ENCODE measurements at places on chromosomes 2 and 18.

DNA sequence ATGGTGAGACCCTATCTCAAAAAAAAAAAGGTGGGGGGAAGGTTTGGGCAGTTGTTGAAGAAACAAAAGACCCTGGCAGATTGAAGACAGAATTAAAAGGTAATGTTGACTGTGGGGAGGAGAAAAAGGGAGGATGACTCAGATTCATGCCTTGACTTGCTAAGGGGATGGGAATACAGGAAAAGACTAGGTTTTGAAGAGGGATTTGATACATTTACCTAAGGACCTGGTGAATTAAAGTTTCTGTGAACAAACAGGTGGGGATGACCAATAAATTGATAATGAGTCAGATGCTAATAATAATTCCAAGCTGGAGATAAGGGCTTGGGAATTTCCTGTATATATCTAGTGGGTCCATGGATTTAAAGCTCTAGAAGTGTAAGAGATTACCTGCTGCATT, 27.6 kb downstream of the TTR start:
- no peak for DNase-seq

DNA sequence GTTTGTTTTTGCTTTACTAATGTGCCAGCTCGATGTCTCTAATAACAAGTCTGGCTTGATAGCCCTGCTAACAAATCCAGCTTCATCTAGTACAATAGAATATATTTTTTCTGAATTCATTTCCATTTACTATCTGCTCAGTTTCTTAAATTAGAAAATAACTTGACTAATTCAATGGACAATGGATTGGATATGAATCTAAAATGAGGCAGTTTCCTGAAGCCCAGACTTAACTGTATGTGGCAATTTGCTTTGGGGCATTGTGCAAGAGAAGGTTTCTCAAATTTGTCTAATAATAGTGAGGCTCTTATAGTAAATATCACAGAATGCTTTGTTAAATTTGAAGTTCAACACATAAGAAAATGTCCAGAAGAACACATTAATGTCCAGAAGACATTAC, 25.8 kb downstream of the CALCRL start:
- DNase-seq: no peak

GRCh38 chr2:228433721-228434120, 252.2 kb upstream of the SPHKAP start:
- DNase-seq: no peak

GRCh38 chr18:5600378-5601071, 56.7 kb upstream of the EPB41L3 start:
- DNase-seq: no peak

GRCh38 chr2:174076040-174076439, 110.9 kb upstream of the SP3 start:
- no peak for DNase-seq

DNA sequence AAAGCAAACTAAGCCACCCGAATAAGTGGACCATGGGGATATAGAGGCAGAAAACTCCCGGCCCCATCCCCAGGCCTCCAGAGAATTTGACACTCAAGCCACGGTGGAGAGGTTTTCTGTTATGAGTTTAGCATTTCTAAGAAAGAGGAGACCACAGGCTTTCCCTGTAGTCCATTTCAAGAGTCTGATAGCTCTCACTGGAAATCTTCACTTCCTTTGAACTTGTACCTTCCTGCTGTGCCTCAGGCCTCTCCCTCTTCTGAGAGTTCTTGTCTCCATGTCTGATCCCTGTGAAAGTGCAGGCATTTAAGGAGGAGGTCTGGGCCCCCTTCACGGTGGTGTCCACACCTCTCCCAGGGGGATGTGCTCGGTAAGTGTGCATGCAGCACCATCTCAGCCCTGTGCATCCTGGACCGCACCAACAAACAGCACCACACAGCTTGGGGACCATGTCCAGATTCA, 113.7 kb downstream of the BCL2 start:
- DNase-seq: no peak

DNA sequence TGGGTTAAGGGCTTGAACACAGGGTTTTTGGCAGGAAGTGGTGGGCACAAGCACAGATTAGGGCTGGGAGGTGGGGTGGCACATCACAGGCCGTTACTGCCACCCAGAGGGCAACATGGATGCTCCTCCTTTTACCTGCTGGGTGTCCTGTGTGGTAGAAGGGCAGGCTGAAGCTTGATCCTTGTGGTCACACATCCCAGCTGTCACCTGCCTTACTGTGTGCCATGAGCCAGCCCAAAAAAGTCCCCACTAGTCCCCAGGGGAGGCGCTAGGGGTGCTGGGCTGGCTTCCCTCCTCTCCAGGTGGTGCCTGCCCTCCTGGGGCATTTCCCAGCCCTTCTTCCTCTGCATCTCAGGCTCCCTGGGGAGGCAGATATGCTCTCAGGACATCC, 50.5 kb upstream of the ALPP start:
- DNase-seq: no peak

DNA sequence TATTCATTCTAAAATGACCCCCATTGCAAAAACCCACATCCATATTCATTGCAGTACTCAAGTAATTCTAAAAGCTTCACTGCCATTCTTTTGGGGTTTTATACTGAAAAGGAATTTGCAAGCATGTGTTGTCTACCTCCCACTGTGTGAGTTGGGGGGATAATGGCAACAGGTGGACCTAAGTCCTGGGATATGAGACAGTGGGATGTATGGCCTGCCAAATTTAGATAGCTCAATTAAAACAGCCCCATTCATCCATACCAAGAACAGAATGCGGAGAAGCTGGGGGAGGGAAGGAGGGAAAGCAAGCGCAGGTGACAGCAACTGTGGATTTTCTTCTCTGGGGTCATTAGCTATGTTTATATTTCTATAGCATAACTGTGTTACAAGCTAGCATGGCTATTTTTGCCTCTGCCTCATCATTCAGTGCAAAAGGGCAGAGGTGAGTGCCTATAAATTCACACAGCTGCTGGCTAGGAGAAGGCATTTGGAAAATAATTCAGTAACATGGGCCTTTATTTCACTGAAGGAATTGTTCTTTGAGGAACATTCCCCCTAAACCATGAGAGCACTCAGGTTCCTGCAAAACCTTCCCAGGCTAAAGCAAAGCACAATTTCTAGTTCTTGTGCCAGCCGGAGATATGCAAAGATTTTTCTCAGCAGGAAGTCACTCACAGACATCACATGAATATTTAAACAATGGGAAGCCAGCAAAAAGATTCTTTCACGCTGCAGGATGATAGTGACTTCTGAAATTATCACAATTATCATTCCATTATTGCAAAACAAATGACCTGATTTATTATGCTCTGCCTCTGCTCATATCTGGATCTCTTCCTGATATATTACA, 393.9 kb upstream of the ACVR2A start:
- no peak for DNase-seq

GRCh38 chr2:44852594-44852993, 88.9 kb upstream of the SIX3 start:
- no peak for DNase-seq

DNA sequence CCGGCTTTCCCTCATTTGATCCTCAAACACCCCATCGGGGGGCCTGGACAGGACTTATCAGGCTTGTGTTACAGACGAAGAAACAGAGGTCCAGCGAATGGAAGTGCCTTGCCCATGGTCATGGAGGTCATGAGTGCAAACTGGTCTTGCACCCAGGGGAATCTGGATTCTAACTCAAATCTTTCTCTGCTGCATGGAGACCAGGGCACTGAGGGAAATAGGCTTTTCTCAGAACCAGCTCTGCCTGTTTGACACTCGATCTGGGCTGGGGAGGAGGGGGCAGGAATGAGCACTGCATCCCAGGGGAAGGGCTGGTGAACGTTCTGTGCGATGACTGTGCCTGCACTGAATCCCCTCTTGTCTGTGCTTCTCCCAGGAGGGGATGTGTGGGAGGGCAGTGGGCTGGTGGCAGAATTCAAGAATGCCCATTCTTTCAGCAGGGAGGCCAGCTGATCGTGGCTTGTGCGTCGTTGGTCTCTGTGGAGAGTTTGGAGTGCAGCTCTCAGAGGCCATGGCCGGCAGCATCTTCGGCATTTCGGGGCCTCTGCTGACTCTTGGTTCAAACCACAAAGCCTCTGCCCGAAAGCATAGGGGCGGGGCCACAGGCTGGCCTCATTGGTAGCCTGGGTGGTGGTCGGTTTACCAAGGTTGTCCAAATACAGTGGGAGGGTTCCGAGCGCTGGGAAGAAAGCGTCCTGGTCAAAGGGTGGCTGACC, 171.6 kb downstream of the DDX1 start:
- no peak for DNase-seq

- DNase-seq: no peak
These were observed 126.6 kb downstream of the UBE2E3 start for GRCh38 chr2:181106789-181107627.

DNA sequence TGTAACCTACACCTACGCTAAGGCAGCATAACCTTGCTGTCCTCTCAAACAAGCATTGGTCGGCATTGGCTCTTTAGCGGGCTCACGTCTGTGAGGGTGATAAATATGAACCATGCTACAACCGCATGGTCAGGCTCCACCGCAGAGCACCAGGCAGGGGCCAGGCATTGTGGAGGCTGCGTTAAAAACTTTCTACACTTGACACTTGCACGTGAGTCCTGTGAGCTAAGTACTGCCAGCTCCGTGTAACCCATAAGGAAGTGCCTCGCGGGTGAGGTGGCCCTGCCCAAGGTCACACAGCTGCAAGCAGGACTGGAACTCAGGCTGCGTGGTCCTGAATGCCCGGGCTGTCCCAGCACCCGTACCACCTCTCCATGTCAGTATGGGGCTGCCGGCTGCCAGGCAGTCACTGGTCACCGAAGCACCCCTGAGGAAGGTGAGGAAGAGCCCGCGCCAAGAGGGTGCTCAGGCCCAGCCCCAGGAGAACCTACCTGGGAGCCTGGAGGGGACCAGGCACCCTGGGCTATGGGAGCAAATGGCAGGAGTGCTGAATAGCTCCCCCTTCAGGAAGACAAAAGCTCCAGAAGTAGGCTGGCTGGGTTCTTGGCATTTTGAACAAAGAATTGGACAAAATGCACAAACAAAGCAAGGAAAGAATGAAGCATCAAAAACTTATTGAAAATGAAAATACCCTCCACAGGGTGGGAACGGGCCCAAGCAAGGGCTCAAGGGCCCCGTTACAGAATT, 271.1 kb upstream of the RAB6C start:
- no peak for DNase-seq

GRCh38 chr2:75022516-75022915, 64.1 kb downstream of the POLE4 start:
- DNase-seq: no peak

GRCh38 chr18:26458526-26459232, 89.7 kb downstream of the KCTD1 start:
- no peak for DNase-seq

- no peak for DNase-seq
These were observed 102.2 kb downstream of the INSIG2 start for GRCh38 chr2:118190474-118190873.

DNA sequence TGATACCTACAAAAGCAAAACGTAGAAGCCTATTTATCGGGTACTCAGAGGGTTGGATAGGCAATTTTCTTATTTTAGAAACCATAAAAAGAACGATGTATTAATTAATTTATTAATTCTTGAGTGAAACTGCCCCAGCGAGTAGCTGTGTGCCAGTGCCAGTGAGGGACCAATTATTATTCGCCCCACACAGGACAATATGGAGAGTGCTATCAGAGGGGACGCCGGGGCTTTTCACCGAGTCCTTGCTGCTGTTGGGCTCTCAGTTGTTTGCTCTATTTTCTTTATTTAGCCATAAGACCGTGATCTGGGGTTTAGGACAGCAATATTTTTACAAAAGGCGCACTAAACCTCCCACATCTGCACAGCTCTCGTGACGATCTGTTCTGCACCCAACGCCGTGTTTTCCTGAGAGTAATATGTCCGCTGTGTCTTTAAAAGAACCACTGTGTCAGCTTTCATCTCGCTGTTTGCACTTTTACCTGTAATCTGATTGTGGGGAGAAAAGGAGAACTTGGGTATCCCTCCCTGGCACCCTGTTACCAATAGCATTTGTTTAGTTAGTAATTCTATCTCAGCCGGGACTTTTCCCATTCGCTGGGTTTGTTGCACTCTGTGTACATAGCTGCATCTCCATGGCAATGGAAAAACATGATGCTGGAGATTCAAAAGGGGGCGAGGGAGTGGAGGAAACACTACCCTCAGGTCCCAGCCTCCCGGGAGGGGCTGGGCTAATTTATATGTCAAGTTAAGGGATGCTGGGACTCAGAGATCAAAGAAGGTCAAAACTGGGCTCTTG, 30.1 kb upstream of the ZNF516 start:
- no peak for DNase-seq

GRCh38 chr2:63046552-63046951, 4.1 kb upstream of the OTX1 start:
- no peak for DNase-seq

DNA sequence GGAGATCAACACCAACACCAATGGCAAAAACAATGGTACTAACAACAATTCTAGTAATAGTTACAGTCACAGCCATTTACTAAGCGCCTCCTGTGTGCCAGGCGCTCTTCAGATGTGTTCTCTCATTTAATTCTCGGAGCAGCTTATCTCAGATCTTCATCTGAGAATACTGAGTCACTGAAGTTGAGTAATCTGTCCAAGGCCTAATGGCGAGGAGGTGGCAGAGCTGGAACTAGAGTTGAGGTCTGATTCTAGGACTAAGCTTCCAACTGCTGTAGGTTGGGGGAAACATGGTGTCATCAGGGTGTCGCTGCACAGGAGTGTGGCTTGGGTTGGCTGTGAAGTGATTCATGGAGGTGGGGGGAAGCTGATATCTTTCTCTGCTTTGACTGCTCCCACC, 156.1 kb downstream of the DYSF start:
- no peak for DNase-seq

GRCh38 chr2:25521126-25521525, 152.3 kb downstream of the DTNB start:
- no peak for DNase-seq

- DNase-seq: peak; percentile 49
These were observed 4.6 kb upstream of the PDK1 start for GRCh38 chr2:172551271-172551670.

- peak; percentile 3 for DNase-seq
These were observed 686.3 kb upstream of the SETBP1 start for GRCh38 chr18:43994381-43994780.

DNA sequence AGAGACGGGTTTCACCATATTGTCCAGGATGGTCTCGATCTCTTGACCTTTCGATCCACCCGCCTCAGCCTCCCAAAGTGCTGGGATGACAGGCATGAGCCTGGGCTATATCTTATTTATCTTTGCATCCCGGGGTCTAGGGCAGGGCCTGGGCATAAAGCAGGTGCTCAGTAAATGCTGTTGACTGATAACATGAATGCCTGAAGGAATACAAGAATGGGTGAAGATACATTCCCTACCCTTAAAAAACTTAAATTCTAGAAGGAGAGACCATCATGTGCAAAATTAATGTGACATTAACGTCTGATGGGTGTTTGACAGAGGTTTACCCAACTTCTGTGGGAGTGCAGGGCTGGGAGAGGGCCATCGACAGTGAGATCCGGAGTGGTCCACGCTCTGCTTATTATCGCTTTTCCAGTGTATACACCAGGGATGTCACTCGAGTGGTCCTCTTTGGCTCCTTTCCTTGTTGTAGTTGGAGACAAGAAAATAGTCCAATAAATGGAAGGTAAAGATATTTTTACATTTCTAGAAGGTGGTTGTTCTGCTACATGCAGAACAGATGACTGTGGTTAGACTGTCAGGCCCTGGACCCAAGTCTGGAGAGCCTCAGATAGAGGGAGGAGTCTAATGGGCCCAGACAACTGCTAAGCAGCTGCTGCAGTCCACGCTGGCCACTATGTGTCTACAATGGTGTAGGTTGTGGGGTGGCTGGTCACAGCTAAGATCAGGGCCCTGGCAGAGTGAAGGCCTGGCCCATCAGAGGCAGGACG, 131.7 kb downstream of the MYCN start:
- DNase-seq: no peak

GRCh38 chr18:48048251-48048650, 117.8 kb upstream of the SMAD2 start:
- DNase-seq: no peak

Data from stomach (tissue), 19 donors.